ENCODE measurements at places on chromosomes 13 and 19.

DNA sequence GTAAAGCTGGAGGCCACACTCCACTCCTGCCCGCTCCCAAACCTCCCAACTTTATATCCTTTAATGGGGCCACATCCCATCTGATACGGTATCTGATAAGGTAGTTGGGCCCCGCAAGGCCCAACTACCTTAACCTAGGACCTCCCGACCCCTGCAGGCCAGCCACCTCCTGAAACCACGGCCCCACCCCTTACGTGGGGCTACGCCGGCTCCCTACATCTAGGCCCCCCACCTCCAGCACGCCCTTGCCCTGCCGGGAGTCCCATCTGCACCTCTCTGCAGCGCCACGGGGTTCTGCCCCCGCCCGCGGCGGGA, 2.2 kb downstream of the IGFLR1 start:
- no peak for DNase-seq

GRCh38 chr19:32814624-32815023, 54.9 kb downstream of the SLC7A9 start:
- DNase-seq = no peak

DNA sequence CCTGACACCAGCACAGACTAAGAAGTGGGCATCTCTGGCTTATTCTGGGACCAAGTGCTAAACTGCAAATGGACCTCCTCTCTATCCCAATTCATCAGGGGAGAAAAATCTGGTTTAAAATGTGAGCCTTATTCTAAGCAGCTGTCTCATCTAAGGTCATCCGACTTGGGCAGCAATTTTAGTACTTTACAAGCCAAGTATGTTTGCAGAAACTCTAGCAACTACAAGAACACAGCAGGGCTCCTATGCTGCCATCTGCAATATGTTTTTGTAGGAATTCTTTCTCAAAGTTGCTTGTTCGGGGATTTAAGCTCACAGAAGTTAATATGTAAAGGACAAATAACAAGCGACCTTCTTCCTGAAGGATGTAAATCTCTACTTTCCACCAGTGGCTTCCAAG, 113.1 kb downstream of the FOXO1 start:
- DNase-seq = no peak

GRCh38 chr13:48849515-48849914, 126.2 kb upstream of the FNDC3A start:
- DNase-seq = no peak

- DNase-seq = no peak
These were observed 46.7 kb downstream of the CYP4F22 start for GRCh38 chr19:15555021-15555420.

- DNase-seq = no peak
These were observed 35.6 kb upstream of the NANOS3 start for GRCh38 chr19:13841086-13841961.

DNA sequence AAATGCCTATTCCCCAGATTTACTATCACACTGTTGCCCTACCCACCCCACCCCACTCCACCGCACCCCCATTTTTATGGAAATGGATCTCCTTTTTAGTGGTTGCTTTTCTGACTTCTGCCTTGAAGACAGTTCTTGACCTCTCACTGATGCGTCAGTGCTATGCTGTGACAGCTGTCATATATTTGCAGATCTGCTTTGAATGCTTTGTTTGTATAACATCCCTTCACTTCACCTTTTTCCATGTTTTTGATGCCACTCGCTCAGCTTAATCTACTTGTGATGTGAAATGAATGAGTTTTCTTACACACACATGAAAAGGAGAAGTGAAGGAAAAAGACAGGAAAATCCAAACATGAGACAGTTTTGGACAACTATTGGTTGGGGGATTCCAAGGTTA, 731.0 kb downstream of the SLITRK6 start:
- no peak for DNase-seq

DNA sequence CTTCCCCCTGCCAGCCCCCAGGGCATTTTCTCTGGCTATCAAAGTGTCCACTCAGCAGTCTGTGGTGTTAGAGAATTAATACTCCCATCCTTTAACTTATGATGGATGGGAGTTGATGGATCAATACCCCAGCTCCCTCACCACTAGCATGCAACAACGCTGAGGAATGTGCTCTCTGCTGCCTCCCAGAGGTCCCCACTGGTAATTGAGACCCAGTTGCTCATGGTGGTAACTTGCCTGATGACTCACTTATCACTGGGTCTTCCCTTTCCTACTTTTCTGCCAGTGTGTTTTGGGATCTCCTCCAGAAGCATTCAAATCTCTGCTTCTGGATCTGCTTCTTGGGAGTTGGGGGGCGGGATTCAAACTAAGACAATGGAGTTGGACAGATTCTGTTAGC, 20.3 kb upstream of the CACNA1A start:
- peak; percentile 10 for DNase-seq

DNA sequence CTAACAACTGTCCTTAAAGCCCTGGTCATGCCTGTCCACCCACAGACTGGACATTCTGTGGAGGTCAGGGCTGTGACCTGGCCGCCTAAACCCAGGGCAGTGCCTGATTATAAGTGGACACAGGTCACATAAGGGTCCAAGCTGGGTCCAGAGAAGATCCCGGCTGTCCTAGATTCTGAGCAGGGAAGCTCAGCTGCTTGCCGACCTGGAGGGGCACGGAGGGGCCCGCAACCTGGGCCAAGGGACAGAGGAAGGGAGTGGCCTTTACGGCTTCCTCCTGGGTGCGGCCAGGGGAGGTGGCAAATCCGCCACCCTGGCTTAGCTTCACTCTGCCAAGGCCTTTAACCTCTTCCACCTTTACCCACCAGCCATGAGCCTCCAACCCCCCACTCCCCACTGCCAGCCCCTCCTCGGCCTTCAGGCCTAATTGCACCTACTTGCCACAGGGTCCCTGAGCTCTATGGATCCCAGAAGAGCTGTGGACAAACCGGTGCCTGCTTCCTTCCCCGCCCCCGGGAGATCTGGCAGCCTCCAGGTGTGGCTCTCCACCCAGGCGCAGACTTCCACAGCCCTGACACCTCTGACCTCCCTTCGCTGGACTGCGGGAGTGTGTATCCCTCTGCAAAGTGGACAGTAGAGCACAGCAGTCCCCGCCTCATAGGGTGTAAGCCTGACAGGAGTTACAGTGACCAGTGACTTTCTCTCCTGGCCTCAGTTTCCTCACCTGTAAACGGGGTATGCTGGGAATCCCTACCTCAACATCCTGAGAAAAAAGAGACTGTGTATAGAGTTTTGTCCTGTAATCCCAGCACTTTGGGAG, 1.7 kb downstream of the CD320 start:
- DNase-seq = no peak

DNA sequence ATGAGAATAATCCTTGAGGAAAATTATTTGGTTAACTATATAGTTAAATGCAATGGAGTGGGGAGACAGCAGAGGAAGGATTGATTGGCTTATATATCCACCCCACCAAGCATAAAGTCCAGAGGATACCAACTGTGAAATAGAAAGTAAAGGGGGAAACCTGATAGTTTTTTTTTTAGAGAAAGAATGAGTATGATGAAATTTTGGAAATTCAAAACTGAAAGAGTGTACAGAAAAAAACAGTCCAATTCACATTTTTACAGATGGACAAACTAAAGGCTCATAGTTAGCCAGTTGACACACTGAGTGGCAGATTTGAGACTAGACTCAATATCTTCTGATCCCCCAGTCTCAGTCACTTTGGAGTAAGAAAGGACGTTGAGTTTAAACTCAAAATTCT, 51.1 kb downstream of the FNDC3A start:
- no peak for DNase-seq

GRCh38 chr13:28336193-28336657, 158.7 kb downstream of the FLT1 start:
- DNase-seq = no peak

GRCh38 chr13:23007426-23007825, 173.4 kb upstream of the SGCG start:
- no peak for DNase-seq

DNA sequence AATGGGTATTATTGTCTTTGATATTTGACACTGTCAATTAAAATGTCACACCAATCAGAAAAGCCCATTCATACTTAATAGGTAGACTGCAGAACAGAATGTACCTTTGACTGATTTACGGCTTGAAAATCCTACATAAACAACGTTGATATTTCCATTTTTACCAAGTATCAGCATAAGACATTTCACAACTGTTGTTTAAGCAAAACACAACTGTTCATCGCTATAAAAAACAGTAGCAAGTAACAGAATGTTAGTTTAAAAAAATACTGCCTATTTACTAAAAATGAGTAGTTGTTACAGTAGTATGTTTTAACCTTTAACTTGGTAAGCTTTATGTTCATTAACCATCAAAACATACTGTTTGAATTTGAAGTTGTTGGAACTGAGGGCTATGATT, 1096.6 kb downstream of the PCDH17 start:
- DNase-seq = no peak

DNA sequence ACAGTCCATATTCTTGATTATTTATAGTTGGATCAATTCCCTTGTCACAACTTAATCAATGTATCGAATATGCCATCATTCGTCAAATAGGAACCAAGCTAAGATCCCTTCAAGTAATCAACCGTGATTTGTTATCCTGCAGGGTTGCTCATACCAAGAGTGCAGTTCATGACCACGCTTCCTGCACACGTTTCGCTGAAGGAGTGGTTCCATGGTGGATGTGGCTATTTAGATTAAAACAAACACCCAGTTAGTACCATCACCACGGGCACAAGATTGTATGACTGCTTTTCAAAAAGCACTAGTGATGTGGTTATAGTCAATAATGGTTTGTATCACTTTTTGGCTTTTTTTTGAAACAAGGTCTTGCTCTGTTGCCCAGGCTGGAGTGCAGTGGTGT, 41.1 kb upstream of the CCNE1 start:
- DNase-seq = no peak

DNA sequence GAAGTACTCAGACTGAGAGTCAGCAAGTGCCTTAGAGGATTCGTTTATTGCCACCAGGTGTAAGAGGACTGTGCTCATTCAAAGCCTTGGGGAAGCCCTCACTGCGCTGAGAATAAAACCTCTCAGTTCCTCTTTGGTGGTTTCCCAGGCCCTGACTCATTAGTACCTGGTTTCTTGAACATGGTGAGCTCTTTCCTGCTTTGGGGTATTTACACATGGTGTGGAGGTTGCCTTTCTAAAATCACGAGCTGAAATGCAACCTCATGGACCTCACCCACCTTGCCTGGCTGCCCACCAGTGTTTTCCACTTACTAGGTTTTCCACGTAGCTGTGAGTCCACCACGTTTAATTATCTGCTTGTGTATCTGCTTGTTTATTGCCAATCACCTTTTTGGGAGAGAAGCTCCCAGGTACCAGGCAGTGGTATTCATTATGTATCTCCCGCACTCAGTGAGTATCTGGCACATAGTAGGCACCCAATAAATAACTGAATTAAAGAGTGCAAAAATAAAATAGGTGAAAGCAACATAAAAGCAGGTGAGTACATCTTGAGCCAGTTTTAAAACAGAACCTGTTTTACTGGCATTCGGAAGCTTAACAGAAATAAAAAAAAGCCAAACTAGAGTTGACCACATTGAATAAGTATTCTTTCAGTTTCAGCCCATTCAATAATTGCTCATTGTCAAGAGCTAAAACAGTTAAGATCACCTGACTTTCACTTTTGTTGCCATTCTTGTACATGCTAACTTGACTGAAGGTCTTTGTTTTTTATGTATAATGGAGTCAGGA, 533.0 kb downstream of the MYO16 start:
- DNase-seq = no peak

GRCh38 chr19:17424743-17425365, 5.0 kb downstream of the MVB12A start:
- DNase-seq = peak; percentile 53

DNA sequence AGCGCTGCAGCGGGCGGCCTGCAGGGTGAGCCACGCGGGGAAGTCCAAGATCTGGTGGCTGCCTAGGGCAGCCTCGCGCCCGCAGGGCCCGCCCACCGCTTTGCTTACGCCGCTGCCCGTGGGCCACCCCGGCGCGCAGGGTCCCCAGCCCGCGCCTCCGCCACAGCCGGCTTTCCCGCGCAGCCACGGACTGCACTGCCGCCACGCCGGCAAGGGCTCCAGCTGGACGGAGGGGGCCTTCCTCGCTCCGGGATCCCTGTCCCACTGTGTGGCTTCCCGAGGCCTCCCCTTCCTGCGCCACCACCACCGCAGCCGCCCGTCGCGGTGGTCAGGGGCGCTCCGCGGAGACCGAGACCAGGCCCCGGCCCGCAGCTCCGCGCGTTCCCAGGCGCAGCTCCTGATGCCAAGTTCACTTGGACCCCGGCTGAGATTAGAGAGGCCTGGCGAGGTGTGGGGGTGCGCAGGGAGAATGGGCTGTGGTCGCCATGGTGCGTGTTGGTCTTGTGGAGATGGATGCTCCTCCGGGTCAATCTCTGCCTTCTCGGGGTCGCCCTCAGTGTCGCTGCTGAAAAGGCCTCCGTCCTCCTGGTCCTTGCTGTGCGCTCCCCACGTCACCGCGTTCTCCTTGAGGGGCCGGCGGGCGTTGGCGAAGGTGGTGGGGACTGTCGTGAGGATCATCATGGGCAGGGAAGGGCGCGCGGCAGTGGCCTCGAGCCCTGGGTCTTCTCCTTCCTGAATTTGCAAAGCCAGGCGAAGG, 17.9 kb upstream of the RNF17 start:
- DNase-seq = no peak

DNA sequence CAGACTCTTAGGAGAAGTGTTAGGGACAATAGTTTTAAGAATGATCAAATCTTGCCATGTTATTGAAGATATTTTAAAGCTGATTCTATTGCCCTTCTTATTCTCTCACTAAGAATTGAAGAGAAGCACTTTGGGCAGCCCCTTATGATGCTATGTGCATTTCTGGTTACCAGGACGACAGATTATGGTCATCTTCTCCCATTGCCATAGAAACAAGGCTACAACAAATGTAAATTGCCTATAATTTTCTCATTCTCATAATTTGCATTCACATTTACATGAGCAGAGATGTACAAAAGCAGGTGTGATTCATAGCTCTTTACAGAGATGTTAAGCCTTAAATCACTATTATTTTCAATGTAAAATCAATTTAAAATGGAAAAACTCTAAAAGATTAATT, 137.3 kb upstream of the PCDH9 start:
- peak; percentile 14 for DNase-seq

DNA sequence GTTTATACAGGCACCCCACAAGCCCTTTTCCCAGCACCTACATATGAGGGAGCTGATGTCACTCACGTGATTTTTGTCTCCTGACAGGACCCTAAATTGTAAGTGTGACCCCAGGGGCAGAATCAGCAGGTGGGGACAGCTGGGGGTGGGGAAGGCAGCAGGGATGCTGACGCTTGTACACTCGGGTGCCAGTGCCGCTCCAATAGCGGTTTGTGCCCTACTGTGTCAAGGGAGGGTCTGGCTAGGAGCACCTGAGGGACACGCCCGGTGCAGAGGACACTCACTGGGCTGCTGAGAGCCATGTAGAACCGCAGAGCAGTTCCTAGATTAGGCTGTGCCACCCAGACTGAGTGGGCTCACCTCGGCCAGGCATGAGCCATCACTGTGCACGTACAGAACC, 81.3 kb downstream of the SCGB2B2 start:
- no peak for DNase-seq

All from fibroblast of pulmonary artery (primary cell).